ENCODE measurements at places on chromosomes 7 and 10. TPM values are rescaled to one million over a fixed set of nuclear protein-coding genes. Genes with fewer than 3 reads are reported as not detected.

The ZNF438 gene
- total RNA-seq, result 2.9 TPM

DNA sequence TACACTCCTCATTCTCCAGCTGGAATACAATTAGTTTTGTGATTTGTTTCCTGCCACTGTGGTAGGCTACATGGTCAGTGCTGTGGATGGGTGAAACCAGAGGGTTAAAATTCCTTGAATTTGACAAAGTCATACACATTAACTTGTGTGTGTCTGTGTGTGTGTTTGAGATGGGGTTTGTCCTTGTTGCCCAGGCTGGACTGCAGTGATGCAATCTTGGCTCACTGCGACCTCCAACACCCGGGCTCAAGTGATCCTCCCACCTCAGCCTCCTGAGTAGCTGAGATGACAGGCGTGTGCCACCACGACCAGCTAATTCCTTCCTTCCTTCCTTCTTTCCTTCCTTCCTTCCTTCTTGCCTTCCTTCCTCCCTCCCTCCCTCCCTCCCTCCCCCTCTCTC is 24.8 kb upstream of the GIMAP8 start:
- no peaks in the 10 kb centered on the region for H3K27me3 ChIP-seq
- no peak overlapping the region for H3K4me3 ChIP-seq
- no peaks in the 10 kb centered on the region for H3K36me3 ChIP-seq
- peaks cover 1% of the 10 kb centered on the region for H3K4me1 ChIP-seq

The ZCWPW1 gene
- 1.4 TPM for total RNA-seq

DNA sequence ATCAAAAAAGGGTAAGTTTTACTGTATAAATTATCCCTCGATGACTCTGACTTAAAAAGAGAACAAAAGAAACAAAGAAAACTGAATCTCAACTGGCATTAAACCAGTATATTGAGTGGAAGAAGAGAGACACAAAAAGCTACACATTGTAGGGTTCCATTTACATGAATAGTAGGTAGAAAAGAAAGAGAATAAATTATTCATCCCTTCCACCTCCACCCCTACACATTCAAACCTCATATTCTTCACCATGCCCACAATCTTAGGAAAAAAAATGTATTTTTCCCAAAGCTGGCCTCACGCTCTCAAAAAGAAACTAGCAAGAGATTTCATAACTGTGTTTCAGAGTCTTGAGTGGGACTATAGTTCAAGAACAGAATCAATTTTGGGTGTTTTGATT is 346.8 kb upstream of the AOAH start:
- no peaks in the 10 kb centered on the region for H3K4me1 ChIP-seq
- H3K27me3 ChIP-seq, result no peaks in the 10 kb centered on the region
- no peak overlapping the region for H3K27ac ChIP-seq
- H3K4me3 ChIP-seq, result no peak overlapping the region
- no peaks in the 10 kb centered on the region for H3K36me3 ChIP-seq
- DNase-seq, result no peak

The ANKRD1 gene
- 0.25 TPM for total RNA-seq

The DOCK4 gene
- 16.9 TPM for total RNA-seq

GRCh38 chr10:126504761-126505112 is 116.5 kb upstream of the ADAM12 start:
- H3K4me3 ChIP-seq, result no peak overlapping the region
- no peaks in the 10 kb centered on the region for H3K4me1 ChIP-seq
- H3K27ac ChIP-seq, result no peak overlapping the region
- no peak for DNase-seq

GRCh38 chr7:102404005-102404861 is 8.1 kb downstream of the PRKRIP1 start:
- no peaks in the 10 kb centered on the region for H3K27me3 ChIP-seq
- no peak overlapping the region for H3K4me3 ChIP-seq
- DNase-seq, result no peak
- H3K4me1 ChIP-seq, result no peaks in the 10 kb centered on the region

The PNLIP gene
- total RNA-seq, result 0.14 TPM

DNA sequence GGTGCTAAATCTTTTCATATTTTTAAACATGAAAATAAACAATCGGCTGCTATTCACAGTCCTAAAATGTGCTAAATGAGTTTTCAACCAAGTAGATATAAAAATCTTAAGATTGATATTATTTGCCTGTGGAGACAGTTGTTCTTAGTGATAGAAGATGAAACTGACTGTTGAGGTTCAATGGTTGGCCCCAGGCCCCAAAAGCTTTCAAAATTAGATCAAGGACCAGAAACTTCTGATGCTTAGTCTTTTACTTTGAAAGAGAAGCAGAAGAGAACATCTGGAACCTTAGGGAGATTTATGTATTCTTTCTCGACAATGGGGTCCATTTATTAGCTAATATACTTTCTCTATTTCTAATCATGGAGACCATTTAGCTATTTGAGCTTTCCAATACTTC is 155.8 kb downstream of the REEP3 start:
- no peak for DNase-seq
- no peaks in the 10 kb centered on the region for H3K4me1 ChIP-seq
- H3K27ac ChIP-seq, result no peak overlapping the region
- H3K27me3 ChIP-seq, result no peaks in the 10 kb centered on the region
- no peaks in the 10 kb centered on the region for H3K36me3 ChIP-seq

GRCh38 chr10:31650010-31650409 is 278.6 kb downstream of the ARHGAP12 start:
- no peak for DNase-seq
- H3K4me1 ChIP-seq, result no peaks in the 10 kb centered on the region
- no peaks in the 10 kb centered on the region for H3K27me3 ChIP-seq
- no peak overlapping the region for H3K4me3 ChIP-seq

DNA sequence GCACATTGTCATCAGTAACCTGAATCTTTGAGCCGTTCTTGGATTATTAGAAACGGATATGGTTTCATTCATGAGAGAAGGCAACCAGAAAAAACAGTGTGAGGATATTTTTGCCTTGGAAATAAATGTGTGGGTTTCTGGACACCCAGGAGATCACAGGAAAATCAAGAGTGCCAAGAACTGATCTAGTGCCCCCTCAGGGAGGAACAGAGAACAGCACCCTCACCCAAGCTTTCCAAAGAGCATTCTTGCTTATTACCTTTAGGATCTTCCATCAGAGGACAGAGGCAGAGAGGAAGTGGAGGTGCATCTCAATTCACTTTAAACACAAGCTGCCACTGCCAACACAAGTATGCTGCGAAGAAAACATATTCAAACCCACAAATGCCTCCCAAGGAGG is 851.5 kb upstream of the COBL start:
- H3K27ac ChIP-seq, result no peak overlapping the region
- no peaks in the 10 kb centered on the region for H3K27me3 ChIP-seq
- no peaks in the 10 kb centered on the region for H3K4me1 ChIP-seq
- no peak for DNase-seq
- no peaks in the 10 kb centered on the region for H3K36me3 ChIP-seq
- no peak overlapping the region for H3K4me3 ChIP-seq

DNA sequence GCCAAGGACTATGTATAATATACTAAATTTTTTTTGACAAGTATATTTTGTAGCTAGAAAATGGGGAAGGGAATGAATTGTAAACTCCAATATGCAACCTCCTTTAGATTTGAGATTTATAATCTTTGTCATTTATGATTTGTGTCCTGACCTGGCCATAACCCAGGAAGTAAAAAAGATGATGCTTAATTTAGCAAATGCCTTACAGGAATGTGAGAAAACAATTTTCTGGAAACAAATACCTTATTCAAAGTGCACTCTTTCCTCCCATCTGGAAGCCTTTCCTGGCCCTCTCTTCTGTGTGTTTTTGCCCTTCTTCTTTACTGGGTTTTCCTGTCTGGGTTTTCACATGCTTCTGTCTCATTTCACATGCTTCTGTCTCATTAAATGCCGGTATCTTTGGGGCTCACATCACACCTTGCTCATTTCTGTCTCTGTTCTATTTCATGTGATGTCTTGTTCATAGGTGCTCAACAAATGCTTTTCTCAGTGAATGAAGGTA is 149.2 kb downstream of the RAPGEF5 start:
- no peaks in the 10 kb centered on the region for H3K27me3 ChIP-seq
- no peak overlapping the region for H3K4me3 ChIP-seq
- DNase-seq, result no peak
- H3K4me1 ChIP-seq, result no peaks in the 10 kb centered on the region

GRCh38 chr10:130012129-130012528 is 48.1 kb upstream of the EBF3 start:
- H3K4me1 ChIP-seq, result no peaks in the 10 kb centered on the region
- no peak overlapping the region for H3K4me3 ChIP-seq
- no peaks in the 10 kb centered on the region for H3K36me3 ChIP-seq
- H3K27me3 ChIP-seq, result no peaks in the 10 kb centered on the region
- no peak for DNase-seq
- no peak overlapping the region for H3K27ac ChIP-seq

DNA sequence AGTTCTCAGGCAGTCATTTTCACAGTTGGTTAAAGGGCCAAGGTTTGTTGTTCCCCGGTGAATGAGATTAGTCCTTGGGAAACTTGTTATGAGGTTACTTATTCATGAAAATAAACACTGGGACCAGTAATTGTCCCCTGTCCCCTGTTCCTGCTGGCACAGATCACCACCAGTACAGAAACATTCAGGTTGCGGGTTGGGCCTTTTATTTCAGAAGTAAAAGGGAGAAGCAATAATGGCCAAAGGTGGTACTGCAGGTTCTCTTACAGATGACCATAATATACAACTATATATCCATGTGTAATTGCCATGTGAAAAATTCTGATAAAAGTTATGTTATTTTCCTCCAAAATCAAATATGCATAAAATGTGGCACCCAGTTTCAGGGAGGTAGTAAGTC is 442.0 kb downstream of the SORCS1 start:
- no peak overlapping the region for H3K27ac ChIP-seq
- no peaks in the 10 kb centered on the region for H3K4me1 ChIP-seq
- H3K27me3 ChIP-seq, result no peaks in the 10 kb centered on the region
- DNase-seq, result no peak
- H3K4me3 ChIP-seq, result no peak overlapping the region

- peaks cover 7% of the 10 kb centered on the region for H3K27me3 ChIP-seq
- no peaks in the 10 kb centered on the region for H3K4me1 ChIP-seq
- no peak overlapping the region for H3K27ac ChIP-seq
- DNase-seq, result no peak
- no peak overlapping the region for H3K4me3 ChIP-seq
- no peaks in the 10 kb centered on the region for H3K36me3 ChIP-seq
Measured at GRCh38 chr7:144863320-144863647, 27.4 kb upstream of the TPK1 start.

The HOXA6 gene
- not detected for total RNA-seq

The HECW1 gene
- total RNA-seq, result not detected

The PRF1 gene
- total RNA-seq, result 2.8 TPM

- H3K36me3 ChIP-seq, result no peaks in the 10 kb centered on the region
- no peak overlapping the region for H3K27ac ChIP-seq
- no peak for DNase-seq
- H3K27me3 ChIP-seq, result no peaks in the 10 kb centered on the region
- H3K4me1 ChIP-seq, result no peaks in the 10 kb centered on the region
Measured at GRCh38 chr10:88557256-88557655, 25.9 kb downstream of the RNLS start.

GRCh38 chr7:152338561-152338960 is 97.2 kb downstream of the KMT2C start:
- H3K4me1 ChIP-seq, result peaks cover 7% of the 10 kb centered on the region
- no peak for DNase-seq
- H3K27ac ChIP-seq, result no peak overlapping the region
- no peaks in the 10 kb centered on the region for H3K27me3 ChIP-seq

The C10orf53 gene
- not detected for total RNA-seq

The PPP1R17 gene
- not detected for total RNA-seq

The FFAR4 gene
- total RNA-seq, result 0.14 TPM

DNA sequence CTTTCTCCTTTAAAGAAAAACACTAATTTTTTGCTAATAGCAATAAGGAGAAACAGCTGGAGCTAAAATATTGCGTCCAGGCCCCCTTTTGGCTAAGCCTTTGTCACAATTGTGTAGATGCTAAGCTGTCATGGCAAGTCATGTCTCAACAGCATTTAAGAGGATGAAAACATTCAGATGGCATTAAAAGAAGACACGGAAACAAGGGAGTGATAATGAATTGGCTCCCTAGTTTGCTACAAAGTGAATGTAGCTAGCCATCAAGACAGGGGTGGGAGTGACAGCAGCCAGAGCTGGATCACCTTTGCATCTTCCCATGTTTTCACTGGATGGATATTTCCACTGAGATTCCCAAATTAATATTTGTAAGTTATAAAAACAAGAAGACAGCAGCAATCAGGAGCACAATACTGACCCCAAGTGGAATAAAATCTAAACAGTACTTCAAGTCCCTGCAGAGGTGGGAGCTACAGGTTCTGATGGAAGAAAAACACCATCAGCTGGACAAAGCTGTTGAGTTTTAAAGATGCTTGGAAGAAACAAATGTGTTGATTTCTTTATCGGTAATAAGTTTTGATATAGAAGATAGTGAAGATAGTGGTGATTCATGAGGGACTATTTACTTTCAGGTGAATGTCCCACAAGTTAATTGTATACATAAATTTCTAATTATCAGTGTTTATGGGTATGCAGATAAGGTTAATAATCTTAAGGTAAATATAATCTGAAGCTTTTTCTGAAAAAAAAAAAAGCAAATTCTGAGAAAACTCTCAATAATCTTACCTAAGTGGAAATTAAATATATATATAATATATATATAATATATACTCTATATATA is 129.4 kb downstream of the SLC16A9 start:
- H3K4me3 ChIP-seq, result no peak overlapping the region
- H3K27ac ChIP-seq, result no peak overlapping the region
- H3K4me1 ChIP-seq, result no peaks in the 10 kb centered on the region
- H3K36me3 ChIP-seq, result no peaks in the 10 kb centered on the region
- H3K27me3 ChIP-seq, result no peaks in the 10 kb centered on the region

- H3K36me3 ChIP-seq, result peaks cover 3% of the 10 kb centered on the region
- H3K4me3 ChIP-seq, result no peak overlapping the region
- no peak for DNase-seq
- H3K4me1 ChIP-seq, result no peaks in the 10 kb centered on the region
Measured at GRCh38 chr10:7168414-7168813, 242.4 kb downstream of the SFMBT2 start.

DNA sequence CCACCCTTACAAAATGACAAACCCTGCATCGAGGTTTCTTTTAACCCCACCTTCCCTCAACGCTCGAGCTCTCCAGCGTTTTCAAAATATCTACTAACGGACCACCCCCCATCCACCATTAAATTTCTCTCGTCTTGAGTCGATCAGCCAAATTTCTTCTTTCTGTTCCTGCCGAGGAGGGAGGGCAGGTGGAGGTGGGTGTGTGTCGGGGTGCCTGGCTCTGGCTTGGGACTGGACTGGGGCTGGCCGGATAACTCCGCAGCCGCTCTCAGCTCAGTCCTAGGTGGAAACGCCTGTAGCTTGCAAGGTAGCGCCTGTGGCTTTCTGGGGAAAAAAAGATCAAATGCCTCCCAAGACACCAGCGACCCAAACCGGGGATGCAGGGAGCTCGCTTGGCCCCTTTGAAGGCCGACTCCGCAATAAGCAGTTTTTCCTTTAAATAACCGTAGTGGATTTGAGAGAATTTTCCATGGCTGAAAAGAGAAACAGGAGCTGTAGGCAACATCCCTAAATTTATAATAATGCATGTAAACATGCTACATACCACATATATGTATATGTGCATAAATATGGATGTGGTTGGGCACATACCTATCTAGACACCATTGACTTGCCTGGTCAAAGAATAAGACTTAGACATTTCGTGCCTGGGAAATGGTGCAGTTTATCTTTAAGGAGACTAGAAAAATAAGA is 1.9 kb upstream of the TMEM178B start:
- peak overlapping the region; percentile 64 for H3K4me3 ChIP-seq
- no peaks in the 10 kb centered on the region for H3K36me3 ChIP-seq
- no peak for DNase-seq
- H3K4me1 ChIP-seq, result peaks cover 16% of the 10 kb centered on the region

GRCh38 chr10:117537436-117537903 is 5.1 kb upstream of the EMX2 start:
- H3K27ac ChIP-seq, result no peak overlapping the region

The UNCX gene
- not detected for total RNA-seq

The GRM3 gene
- total RNA-seq, result 0.09 TPM

All from liver (tissue), 10 donors.